Pericardium fibroblast (primary cell): ENCODE measurements at places on chromosomes 6 and 20. TPM values are rescaled to one million over a fixed set of nuclear protein-coding genes. Genes with fewer than 3 reads are reported as not detected.

MACROD2 gene
- 0.12 TPM in 1 of 2 replicates, not detected in the other for total RNA-seq

CRISP2 gene
- total RNA-seq = not detected in 2 replicates

SSTR4 gene
- not detected in 2 replicates for total RNA-seq

ACSS1 gene
- total RNA-seq = 19.2 and 34.0 TPM in 2 replicates

PMEPA1 gene
- total RNA-seq = 1.6 and 1.7 TPM in 2 replicates

PLN gene
- total RNA-seq = 0.12 TPM in 1 of 2 replicates, not detected in the other

PPP1R18 gene
- total RNA-seq = 51.4 and 61.3 TPM in 2 replicates

GMEB2 gene
- 8.2 and 8.6 TPM in 2 replicates for total RNA-seq

ZNF311 gene
- total RNA-seq = 0.26 and 1.8 TPM in 2 replicates

MYLK2 gene
- total RNA-seq = not detected in 2 replicates

TREM1 gene
- total RNA-seq = not detected in 2 replicates

SENP6 gene
- total RNA-seq = 41.9 and 42.2 TPM in 2 replicates

OLIG3 gene
- total RNA-seq = not detected in 2 replicates

EZR gene
- 14.0 and 46.0 TPM in 2 replicates for total RNA-seq

PPP1R14C gene
- total RNA-seq = not detected in 2 replicates

GSTA3 gene
- not detected in 2 replicates for total RNA-seq

UBD gene
- total RNA-seq = not detected in 2 replicates

TTBK1 gene
- total RNA-seq = not detected in 2 replicates

DEFB129 gene
- total RNA-seq = not detected in 2 replicates

LPA gene
- not detected in 2 replicates for total RNA-seq

MCHR2 gene
- total RNA-seq = not detected in 2 replicates

ATP6V1G2 gene
- 2.7 and 7.2 TPM in 2 replicates for total RNA-seq

ENPP5 gene
- total RNA-seq = 0.51 and 0.70 TPM in 2 replicates

GPX5 gene
- total RNA-seq = not detected in 2 replicates

ASIP gene
- total RNA-seq = not detected in 2 replicates

PPP1R16B gene
- total RNA-seq = under 0.01 and 0.60 TPM in 2 replicates

RAET1L gene
- total RNA-seq = not detected in 2 replicates

PPIL6 gene
- 0.94 and 5.3 TPM in 2 replicates for total RNA-seq

DSTN gene
- 234 and 418 TPM in 2 replicates for total RNA-seq

POM121L2 gene
- total RNA-seq = not detected in 2 replicates
